ENCODE measurements at places on chromosomes 16 and 17.

GRCh38 chr17:8284126-8284525, 4.3 kb upstream of the RANGRF start:
- no peak for ATAC-seq

DNA sequence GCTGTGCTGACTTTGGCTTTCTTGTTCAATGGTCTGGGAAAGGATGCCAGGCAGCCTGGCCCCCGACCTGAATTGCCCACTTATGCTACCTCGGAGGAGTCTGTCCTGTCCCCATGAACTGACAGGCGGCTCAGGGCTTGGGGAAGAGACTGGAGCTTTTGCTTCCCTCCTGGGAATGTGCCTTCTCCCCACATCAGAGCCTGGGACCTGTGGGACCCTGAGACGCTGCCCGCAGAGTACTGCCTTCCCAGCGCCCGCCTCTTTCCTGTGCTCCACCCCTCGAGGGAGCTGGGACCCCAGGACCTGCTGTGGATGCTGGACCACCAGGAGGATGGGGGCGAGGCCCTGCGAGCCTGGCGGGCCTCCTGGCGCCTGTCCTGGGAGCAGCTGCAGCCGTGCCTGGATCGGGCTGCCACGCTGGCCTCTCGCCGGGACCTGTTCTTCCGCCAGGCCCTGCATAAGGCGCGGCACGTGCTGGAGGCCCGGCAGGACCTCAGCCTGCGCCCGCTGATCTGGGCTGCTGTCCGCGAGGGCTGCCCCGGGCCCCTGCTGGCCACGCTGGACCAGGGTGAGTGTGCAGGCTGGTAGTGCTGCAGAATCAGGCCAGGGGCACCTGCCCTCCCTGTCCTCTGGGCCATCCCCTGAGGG, 18.5 kb downstream of the FCSK start:
- no peak for ATAC-seq

GRCh38 chr17:80005360-80006338, 30.0 kb downstream of the TBC1D16 start:
- ATAC-seq: peak; percentile 38

- no peak for ATAC-seq
Observed at GRCh38 chr16:79664407-79664806, 63.9 kb upstream of the MAF start.

DNA sequence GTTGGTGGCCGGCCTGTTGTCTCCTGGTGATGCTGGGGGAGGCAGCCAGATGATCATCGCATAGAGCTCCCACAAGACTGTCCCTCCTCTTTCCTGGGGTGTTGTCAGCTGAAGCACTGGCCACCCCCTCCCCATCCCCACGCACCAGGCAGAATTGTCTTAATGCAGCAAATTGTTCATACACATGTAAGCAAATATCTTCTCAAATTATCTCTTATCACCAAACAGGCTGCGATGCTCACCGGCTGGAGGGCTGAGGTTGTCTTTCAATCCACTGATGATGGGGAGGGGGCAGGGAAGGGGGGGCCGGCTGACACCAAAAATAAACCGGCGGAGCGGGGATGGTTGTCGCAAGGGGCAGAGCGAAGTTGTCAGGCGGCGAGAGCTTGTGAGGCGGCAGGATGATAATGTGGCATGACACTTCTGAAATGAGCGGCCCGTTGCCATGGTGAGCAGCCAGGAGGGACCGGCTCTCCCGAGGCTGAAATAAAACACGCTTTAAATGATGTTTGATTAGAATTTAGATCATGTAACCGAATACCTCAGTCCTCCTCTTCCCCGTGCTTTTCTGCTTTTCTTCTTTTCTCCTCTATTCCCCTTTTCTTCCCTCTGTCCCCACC, 59.8 kb downstream of the MRM1 start:
- ATAC-seq: no peak

- ATAC-seq: no peak
Observed at GRCh38 chr16:80607204-80607603, 66.4 kb downstream of the DYNLRB2 start.

DNA sequence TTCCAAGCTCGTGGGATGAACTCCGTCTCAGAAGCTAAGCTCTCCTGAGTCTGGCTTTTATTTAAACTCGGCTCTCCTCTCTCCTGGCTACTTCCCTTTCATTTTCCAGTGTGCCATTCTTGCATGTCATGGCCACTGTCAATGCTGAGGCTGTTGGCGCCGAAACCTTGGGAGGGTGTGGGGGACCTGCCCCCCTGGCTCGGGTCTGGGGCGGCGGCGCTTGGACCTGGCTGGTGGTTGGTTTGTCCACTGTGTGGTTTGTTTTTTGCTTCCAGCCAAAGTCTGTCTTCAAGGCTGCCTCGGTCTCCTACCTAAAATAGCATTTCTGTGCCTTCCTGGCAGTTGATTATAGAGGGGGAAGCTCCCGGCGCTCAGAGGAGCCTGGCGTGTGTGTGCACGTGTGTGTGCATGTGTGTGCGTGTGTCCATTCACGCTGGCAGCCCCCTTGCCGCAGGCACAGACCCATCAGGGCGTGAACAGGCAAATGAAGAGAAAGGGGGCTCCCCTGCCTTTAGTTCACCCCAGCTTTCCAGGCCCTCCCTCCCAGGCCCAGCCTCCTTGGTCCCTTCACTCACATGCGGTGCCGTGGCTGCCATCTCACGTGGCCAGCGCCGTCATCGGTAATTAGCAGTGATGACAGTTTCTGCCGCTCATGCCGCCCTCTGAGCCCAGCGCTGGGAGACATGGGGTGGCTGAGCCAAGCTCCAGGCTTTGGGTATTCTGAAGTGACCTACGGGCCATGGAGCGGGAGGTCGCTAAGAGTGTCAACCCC, 179.9 kb downstream of the SEC14L1 start:
- ATAC-seq: no peak

DNA sequence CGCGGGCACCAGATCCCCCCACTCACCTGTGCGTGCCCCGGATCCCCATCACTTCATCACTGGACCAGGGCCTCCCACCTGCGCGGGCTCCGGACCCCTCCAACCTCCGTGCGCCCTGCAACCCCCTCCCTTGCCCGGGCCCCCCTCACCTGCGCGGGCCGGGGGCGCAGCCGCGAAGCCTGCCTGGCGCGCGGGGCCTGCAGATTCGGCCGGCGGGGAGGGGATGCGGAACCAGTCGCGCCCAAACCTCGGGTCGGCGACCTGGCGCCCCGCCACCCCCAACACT, 202 bp downstream of the CEP131 start:
- no peak for ATAC-seq

DNA sequence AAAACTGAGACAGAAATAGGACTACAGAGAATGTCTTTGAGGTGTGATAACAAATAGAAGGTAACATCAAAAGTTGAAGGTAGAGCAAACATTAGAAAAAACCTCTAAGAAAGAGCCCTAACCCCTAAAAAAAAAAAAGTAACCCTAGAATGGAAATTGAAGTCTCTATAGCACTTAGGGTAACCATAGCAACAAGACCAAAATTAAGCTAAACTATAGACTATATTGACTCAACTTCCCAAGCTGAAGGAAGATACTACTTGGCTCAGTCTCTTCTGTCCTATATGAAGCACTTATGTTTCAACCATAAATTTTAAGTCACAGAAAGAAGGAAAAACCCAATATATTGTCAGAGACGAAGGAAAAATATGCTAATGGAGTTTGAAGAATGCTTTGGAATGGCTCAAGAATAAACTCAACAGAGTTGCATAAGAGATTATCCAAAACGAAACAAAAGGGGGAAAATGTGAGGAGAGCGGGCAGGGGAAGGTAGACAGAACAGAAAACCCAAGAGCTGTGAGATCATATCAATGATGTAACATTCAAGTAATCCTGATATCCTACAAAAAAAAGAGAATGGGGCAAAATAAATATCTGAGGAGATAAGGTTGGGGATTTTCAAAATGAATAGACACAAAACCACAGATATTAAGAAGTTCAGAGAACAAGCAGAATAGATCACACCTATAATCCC, 88.4 kb downstream of the USP32 start:
- no peak for ATAC-seq

DNA sequence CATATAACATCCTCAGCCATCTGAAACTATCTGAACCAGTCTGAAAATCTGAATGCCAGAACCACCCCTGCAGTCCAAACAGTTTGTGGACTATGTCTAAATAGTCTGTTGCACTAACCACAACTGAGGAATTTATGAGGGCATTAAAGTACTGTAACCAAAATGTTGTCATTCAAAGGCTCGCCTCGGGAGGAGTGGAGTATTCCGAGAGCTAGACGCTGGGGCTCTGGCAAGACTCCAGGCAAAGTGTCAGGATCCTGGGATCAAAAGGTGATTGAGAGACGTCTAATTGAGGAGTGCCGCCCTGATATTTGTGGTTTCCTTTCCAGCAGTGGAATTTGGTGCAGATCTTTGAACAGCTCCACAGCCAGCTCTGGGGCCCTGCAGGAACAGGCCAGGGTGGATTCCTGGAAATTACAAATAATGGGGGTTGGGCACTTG, 142.9 kb upstream of the MYOCD start:
- ATAC-seq: no peak

DNA sequence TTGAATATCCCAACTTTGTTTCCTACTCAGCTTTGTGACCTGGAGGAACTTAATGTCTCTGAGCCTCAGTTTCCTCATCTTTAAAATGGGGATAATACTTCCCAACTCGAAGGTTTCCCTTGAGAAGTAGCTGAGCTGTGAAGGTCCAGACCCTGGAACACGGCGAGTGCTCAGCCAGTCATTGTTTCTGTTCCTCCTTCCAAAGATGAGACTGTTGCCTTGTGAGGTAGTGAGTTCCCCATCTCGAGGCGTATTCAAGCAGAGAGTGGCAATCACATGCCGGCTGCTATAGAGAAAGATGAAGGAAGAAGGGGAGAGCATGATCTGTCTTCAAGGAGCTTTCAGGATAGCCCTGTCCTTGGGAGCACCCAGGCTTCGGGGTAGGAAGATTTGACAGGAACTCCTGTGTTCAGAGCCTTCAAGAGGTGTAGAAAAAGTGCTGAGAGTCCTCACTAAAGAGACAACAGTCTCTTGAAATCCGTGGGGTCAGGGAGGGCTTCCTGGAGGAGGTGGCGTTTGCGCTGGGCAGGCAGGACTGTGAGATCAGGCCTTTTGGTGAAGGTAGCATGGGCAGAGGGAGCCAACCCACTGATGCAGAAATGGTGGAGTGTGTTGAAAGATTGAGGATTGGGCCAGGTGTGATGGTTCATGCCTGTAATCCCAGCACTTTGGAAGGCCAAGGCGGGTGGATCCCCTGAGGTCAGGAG, 27.2 kb downstream of the SPNS2 start:
- no peak for ATAC-seq

GRCh38 chr16:84595052-84595481, 22.8 kb downstream of the COTL1 start:
- ATAC-seq: no peak

DNA sequence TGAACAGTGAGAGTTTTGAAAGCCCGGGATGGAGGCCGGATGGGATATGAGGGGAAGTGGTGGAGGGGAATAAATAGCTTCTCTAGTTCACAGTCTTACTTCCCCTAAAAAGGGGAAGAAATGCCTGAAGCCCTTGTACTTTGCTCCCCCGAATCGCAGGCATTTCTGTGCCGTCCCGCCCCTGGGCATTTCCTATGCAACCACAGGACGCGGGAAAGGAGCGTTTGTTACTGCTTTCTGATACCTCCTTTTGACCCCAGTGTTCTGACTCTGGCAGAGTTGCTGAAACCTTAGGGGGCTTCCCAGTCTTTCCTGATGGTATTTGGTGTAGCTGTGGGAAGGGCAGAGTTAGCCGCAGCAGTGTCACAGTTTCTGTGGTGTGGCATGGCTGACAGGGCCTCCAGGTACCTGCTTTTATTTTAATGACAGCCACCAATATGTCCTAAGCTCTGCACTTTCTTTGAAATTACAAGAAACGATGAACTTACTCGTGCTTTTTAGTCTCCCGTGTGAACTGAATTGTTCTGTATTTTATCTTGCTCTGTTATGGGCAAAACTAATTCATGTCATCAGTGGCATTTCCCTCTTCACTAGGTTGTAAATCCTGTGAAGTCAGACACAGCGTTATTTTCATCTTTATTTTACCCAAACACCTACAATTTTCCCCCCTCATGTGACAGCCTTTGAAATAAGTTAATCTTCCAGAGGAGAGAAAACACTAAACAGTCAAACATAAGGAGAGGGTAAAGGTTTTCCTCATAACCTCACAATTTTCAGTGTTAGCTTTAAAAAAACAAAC, 27.1 kb downstream of the USP10 start:
- peak; percentile 35 for ATAC-seq

DNA sequence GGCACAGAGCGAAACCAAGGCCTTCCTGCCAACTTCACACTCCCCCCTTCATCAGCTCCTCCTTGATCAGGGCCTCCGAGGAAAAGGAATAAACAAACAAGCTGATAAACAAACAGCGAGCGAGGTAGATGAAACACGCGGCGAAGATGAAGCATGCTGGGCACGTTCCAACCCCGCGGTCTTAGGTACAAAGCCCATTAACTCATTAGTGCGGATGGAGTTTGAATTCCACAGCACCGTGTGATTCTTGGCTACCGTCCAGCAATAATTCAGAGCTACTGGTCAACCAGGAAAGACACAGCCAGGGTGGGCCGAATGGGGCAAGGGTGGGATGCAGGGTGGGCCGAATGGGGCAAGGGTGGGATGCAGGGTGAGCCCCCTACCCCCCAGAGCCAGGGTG, 67.3 kb downstream of the RBFOX3 start:
- ATAC-seq: no peak

DNA sequence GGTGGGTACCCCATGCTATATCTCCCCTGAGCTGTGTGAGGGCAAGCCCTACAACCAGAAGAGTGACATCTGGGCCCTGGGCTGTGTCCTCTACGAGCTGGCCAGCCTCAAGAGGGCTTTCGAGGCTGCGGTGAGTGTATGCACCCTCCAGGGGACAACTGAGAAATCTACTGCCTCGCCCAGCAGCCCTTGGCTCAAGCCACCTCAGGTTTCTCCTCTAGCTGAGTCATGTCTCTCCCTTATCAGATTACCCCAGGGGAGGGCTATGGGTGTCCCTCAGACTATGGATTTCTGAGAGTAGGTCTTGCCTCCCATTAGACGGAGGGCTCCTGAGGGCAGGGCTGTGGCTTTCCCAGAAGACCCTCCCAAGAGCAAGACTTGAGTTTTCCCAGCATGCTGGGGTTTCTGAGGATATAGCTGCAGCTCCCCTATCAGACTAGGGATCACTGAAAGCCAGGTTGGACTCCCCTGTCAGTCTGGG, 6.7 kb downstream of the NEK8 start:
- no peak for ATAC-seq

GRCh38 chr17:28728364-28729200, at the start of gene NEK8:
NEK8 (plus strand) TSS chr17:28728788; CDS start chr17:28728814, 26 bp downstream.
- ATAC-seq: peak; percentile 76

DNA sequence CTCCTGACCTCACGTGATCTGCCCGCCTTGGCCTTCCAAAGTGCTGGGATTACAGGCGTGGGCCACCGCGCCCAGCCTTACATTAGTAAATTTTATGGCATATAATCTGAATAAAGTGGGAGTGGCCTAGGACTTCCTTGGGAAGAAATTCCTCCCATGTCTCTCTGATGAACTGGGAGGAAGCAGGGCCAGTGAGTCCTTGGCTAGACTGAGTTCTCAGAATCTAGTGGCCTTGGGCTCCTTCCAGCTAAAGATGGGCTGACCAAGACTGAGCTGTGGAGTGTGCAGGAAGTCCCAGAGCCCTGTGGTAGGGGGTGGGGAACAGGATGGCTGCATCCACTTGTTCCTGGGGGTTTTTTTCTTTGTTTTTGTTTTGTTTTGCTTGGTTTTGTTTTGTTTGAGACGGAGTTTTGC, 10.0 kb upstream of the NAGLU start:
- ATAC-seq: no peak

Measured in gastroesophageal sphincter (tissue), 4 donors.